ENCODE measurements at places on chromosomes 6 and 20. TPM values are rescaled to one million over a fixed set of nuclear protein-coding genes. Genes with fewer than 3 reads are reported as not detected.

GRCh38 chr20:6623989-6624388 is 143.5 kb upstream of the BMP2 start:
- DNase-seq, result no peak

DNA sequence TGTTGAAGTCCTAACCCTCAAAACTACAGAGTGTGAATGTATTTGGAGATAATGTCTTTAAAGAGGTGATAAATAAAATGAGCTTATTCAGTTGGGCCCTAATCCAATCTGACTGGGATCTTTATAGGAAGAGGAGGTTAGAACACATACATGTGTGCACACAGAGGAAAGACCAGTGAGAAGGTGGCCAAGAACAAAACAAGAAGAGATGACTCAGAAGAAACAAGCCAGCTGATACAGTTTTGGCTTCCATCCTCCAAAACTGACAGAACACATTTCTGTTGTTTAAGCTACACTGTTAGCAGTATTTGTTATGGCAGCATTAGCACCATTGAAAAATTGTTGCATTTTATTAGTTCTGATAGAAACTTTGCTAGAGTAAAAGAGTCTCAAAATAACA is 609.3 kb upstream of the IMPG1 start:
- DNase-seq, result peak; percentile 11

Gene SKIC2
- 24.3 TPM for polyA plus RNA-seq

GRCh38 chr20:44716309-44717106 is 1.3 kb downstream of the CCN5 start:
- DNase-seq, result no peak

Gene RPRD1B
- polyA plus RNA-seq, result 33.0 TPM

- peak; percentile 99 for DNase-seq
Observed at GRCh38 chr6:111552241-111552744, 53.4 kb downstream of the TRAF3IP2 start.

GRCh38 chr20:59192533-59192896 is 28.9 kb downstream of the ZNF831 start:
- no peak for DNase-seq

DNA sequence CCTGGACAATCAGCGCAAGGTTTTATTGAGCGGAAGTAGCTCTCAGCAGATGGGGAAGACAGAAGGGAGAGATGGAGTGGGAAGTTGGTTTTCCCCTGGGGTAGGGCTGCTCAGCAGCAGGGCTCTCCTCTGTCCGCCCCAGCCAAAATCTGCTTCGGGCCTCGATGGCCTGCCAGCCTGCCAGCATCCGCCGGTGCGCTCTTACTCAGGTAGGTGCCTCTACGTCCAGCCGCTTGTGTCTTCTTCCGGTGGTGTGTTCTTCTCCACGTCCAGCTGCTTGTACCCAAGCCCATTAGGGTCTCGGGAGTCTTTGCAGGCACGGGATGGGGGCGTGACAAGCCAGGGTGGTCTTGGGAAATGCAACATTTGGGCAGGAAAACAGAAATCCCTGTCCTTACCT is 1340.0 kb upstream of the MAP3K7 start:
- no peak for DNase-seq

DNA sequence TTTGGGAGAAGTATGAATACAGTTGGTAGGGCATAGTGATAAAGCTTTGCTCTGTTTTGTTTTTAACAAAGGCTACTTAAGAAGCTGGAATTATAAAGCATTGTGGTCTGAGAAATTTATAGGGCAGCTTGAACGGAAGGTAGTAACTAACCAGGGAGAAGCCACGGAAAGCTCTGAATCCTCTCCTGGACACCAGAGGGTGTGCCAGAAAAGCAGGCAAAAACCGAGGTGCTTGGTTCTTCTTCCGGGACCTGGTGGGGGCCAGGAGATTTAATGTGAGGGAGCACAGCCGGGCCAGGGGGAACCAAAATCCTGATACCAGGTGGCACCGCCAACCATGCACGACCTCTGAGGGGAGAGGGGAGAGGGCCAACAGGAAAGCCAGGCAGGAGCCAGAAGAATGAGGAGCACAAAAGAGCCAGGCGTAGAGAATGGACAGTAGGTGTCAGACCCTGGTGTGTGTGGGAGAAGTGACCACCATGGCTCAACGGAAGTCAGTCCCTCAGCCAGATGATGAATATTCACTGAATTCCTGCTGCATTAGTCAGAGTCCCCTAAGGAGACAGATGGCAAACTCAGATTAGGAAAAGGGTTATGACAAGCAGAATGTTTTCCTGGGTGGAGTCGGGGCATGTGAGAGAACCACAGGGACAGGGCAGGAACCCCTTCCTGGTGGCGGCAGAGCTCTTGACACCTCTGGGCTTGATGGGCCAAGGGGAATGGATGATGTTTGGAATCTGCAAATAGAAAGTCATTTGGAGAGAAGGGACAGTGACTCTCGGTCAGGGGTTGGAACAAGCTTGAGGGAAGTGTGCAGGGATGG is 262.3 kb downstream of the ZNF217 start:
- peak; percentile 62 for DNase-seq

DNA sequence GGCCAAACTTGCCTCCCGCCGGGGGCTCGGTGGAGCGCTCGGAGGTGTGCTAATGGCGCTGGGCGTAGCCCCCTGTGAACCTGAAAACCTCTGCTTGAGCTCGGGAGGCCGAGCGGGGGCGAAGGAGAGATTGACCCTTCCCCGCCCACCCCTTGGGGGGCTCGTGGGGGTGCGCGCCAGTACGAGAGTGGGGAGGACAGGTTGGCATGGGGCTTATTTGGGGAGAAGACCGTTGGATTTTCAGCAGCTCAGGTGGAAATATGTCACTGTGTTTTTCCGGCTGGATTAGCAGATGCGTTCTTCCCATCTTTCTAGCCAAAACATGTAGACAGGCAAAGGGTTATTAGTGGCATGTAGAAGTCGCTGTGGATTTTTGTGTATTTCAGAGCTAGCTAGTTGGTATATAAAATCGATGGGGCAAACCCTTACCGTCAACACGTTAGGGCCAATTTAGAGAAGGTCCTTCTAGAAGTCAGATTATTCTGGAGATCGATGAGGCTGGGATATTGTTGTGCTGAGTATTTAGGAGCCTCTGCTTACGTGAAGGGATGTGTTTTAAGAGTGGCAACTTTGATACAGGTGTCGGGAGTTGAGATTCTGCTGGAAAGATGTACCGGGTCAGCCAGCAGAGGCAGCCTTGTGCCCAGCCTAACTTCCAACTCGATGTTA is 525 bp downstream of the NCOA7 start:
- DNase-seq, result peak; percentile 74

DNA sequence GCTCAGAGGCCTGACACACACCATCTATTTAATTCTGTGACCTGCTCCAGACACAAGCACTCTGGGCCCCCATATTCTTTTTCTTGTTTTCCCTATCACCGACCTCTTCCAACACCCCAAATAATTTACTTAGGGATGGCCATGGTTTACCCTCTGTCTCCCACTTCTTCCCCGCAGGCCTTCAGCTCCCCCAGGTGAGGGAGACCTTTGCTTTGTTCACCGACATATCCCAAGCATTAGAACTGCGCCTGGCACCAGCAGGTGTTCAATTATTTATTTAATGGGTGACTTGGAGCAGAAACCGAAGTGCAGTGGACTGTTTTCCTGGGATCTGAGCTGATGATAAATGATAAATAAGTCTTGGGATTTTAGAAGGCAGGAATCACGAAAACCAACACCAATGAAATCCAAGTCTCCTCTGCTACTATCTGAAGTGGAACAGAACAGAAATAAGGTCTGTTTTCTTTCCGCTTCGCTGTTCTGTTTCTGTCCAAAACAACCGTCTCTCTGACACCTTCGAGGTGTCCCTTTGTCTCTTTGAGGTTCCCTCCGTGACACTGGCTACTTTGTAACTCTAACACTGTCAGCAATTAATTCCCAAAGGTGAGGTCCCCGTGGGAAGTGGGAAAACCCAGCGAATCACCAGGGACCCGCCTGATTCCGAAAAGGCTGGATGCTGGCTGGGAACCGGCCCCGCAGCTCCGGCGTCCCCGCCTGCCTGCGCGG is 1.1 kb upstream of the RIN2 start:
- DNase-seq, result no peak

DNA sequence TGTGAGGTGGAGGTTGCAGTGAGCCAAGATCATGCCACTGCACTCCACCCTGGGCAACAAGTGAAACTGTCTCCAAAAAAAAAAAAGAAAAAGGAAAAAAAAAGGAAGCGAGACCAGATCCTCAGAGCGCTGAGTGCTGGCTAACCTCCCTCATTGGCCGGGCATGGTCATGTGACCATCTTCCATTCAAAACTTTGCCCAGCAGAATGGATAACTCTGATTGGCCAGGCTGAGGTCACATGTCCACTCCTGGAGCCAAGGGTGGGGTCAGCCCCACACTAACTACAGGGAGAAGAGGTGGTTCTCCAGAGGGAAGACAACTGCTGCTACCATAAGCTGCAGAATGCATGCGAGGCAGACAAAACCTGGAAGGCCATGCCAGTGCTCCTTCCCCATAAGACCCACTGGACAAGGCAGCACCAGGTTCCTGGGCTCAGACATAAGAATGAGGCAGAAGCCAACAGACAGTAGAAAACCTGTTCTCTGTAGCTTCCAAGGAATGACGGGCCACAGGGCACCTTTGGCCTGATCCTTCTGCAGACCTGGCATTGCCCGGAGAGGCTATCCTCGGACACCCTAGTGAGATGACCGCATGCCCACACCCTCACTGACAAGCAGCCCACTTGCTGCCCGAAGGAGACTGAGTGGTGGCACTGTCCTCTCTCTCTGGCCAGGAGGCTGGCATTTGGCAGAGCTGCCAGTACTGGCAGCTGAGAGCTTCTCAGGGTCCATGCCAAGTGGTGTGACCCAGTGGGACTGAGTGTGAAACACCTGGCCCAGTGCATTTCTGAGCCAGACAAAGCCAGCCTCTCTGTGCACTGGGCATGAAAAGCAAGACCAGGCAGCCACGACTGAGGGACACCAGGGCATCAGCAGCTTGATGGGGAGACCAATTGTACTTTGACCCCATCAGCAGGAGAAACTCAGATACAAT is 311.9 kb upstream of the SULF2 start:
- DNase-seq, result no peak

DNA sequence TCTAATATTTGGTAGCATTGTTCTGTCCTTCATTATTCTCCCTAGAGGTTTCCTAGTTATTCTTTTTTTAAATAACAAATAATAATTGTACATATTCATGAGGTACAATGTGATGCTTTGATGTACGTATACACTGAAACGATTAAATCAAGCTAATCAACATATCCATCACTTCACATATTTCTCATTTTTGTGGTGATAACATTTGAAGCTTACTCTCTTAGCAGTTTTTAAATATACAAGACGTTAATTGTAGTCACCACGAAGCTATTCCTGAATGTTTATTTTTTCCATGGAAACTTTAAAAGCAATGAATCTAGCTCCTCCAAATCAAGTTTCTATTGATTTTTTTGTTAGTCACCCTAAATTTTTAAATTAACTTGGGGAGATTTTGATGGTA is 116.5 kb upstream of the PRND start:
- DNase-seq, result no peak

DNA sequence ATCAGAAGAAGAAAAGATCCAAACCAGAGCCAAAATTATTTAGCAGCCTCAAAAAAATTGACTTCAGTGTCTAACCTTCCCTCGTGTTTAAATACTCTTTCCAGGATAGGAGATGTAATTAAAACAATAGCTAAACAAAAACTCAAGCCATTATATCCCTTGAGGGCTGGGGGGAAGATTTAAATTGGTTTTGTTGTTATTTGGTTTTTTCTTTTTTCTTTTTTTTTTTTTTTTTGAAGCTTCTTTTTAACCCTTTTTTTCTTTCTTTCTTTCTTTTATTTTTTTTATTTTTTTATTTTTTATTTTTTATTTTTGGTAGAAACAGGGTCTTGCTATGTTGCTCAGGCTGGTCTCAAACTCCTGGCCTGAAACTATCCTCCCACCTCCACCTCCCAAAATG is 269.0 kb downstream of the KHDC1L start:
- DNase-seq, result no peak

Gene RUNX2
- 1.8 TPM for polyA plus RNA-seq

GRCh38 chr6:16736856-16737775 is 24.1 kb downstream of the ATXN1 start:
- peak; percentile 54 for DNase-seq

GRCh38 chr6:100346203-100346602 is 118.5 kb downstream of the SIM1 start:
- no peak for DNase-seq

- no peak for DNase-seq
Observed at GRCh38 chr6:169048865-169049205, 204.8 kb downstream of the THBS2 start.

Gene EEF1A2
- polyA plus RNA-seq, result 808 TPM

Gene ZBTB12
- polyA plus RNA-seq, result 8.1 TPM

DNA sequence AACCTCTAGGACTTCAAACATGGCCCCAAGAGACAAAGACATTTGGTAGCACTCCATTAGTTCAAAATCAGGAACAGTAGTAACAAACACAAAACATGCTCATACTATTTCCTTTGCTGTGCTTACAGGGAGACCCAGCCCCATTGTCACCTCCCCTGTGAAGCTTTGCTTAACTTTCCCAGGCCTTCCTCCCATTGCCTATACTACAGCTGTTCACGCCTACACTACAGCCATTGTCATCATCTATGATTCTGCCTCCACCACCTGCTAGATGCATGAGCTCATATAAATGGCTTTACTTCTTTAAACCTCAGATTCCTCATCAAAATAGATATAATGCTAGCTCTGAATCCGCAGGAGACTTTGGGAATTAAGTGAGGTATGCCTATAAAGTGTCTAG is 8.7 kb downstream of the PHACTR1 start:
- no peak for DNase-seq

Gene BYSL
- 29.0 TPM for polyA plus RNA-seq

DNA sequence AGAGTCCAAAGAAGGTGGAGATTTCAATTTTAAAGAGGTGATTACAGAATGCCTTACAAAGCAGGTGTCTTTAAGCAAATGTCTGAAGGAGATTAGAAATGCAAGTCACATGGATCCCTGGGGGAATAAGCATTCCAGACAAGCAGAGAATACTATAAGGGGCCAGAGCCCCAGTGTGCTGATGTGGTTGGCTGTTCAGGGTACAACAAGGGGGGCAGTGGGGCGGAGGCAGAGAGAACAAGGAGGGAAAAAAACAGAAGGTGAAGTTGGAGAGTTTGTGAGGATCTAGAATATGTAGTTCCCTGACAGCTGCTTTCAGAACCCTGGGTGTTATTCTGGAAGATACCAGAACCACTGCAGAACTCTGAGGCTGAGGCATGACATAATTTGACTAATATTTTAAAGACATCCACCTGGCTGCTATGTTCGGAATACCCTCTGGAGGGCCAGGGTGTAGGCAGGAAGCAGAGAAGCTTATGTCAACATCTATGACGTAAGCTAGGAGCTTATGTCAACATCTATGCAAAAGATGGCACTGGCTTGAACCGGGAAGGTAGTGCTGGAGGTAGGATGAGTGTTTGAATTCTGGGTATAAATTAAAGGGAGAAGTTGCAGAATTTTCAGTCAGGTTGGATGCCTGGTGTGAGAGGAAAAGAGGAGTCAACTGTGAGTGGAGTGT is 276.3 kb upstream of the AGPAT4 start:
- no peak for DNase-seq

DNA sequence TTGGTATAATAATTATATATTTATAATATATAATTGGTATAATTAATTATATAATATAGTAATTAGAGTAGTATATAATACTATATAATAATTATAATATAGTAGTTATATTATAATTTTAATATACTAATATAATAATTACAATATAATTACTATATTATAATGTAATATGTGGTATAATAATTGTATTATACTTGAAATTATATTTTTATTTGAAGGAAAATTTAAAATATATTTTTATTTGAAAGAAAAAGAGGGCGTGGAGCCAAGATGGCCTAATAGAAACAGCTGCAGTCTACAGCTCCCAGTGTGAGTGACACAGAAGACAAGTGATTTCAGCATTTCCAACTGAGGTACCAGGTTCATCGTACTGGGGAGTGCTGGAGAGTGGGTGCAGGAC is 365.9 kb downstream of the MMUT start:
- no peak for DNase-seq
